ENCODE measurements at places on chromosomes 4 and X.

- no peak for DNase-seq
Observed at GRCh38 chr4:42570221-42570620, 86.7 kb downstream of the ATP8A1 start.

- no peak for DNase-seq
Observed at GRCh38 chr4:16707874-16708273, 190.6 kb downstream of the LDB2 start.

DNA sequence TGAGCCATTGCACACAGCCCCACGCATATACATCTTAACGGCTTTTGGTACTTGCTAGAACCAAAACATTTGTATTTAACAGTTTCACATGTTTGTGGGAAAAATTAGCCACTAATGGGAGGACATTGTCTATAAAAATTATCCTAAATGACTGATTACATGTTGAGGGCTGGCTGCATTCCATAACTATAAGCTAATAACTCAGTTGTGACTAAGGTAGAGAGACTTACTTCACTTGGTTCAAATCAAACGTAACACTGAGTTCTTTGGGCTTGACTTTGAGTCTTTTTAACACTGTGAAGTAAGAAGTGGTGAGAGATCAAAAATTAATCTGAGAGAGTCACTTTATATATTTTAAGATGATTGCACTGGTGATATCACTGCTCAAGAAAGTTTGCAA lies 47.9 kb upstream of the PGRMC2 start:
- no peak for DNase-seq

DNA sequence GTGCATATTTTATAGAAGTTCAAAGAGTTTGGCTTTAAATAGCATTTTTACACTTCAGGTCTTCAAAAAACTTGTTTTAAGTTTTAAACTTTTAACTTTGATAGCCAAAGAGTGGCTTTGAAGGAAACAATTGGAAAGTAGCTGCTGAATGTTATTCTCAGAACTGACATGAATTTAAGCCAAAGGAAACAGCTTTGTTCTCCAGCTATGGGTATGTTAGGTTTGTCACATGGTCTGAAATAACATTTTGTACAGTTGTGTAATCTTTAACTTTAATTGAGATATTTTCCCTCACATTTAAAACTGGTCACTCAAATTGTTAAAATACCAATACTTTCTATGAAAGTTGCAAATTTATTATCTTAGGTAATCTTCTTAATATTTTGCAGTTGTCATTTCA lies 564.7 kb downstream of the IL15 start:
- DNase-seq = no peak

- DNase-seq = no peak
Observed at GRCh38 chrX:802846-803245, 172.3 kb downstream of the SHOX start.

DNA sequence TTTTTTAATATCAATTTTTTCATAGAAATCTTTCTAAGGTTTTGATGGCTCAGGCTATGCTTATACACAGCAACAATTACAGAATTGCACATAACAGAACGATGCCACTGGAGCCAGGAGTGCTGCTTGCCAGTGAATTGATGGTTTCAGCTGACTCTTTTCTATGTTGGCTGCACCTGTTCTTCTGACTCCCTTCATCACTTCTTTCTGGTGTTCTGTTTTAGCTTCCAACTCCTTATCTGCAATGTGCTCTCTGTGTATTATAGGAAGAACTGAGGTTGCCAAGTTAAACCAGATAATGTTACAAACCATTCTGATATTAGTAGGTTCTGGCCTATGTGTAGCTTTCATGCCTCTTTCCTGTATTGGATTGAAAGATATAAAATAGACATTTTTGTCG lies 11.6 kb upstream of the VEGFD start:
- no peak for DNase-seq
